NCI-H1105 (cell line): ENCODE measurements at places on chromosomes 2 and 18.

DNA sequence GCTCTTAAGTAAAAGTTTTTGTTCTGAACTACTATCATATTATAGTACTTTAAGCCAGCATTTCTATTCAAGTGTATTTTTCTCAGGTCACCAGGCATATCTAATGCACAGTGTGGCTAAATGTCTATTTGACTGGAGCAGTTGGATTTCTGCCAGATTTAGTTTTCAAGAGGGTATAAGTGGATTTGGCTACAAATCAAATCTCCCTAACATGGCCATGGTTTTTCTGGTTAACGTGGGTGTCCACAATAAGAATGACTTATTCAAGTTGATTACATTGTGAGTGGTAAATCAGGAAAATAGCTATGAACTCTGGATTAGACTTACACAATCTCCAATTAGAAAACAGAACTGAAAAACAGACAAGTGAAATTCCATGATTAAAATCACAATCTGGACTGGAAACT is 5.7 kb upstream of the CHN1 start:
- DNase-seq, result peak; percentile 81

DNA sequence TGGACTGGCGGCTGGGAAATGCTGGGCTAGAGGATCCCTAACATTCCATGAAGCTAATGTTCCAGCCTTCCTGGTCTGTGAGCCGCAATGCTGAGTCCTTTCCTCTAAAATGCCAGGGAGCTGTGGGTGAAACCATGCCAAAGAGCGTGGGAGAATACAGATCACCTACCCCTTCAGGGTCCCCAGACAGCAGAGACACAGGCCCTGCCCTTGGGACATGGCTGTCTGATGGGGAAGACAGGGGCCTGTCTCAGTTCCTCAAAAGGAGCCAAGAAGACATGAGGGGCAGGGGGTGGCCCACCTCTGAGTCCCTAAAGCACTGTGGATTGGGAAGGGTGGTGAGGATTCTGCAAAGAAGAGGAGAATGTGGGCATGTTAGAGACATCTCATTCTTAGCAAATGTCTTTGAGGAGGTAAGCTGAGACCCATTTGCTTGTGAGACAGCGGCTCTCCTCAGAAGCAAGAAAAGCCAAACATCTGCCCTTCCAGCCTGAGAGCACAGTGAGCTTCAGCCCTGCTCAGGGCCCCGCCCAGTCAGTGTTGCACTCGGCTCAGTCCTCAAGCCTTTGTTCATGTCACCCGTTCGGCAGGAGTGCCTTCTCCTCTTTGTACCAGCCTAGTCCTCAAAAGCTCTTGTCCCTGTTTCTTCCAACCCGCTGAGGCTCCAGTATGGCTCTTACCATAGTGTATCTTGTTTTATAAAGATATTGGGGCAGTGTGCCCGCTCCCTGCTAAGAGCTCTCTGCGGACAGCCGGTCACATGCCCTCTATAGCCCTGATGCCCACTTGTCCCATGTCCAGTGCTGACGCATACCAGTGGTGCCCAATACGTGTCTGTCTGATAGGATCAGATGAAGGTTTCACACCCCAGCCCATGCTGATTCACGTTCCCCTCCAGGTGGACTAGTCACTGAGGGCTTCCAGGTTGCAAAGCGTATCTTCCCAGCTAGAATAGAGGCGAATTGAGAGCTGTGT is 286.2 kb downstream of the CYP26B1 start:
- DNase-seq, result no peak

DNA sequence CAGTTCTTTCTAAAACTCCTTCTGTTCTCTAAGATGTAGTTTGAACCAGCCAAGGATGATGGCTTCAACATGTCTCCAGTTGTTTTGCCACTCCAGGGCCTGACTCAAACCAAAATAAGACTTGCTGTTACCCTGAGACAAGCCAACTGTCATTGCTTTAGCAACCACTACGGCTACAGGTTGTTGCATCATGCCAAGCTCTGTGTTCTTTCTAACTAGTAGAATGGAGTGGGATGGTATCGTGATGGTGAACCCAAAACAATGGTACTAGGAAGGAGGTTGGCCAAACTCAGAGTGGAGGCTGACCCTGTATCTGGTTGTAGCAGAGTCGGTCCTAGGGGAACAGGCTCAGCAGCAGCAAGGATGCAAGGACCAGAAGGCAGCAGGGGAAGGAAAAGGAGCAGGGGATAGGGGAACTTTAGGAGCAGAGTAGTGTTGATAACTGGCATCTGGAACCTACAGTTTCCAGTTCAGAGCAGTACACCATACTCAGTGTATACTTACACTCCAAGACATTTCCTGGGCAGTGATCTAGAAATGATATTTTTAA is 51.6 kb downstream of the PDK1 start:
- DNase-seq, result no peak

DNA sequence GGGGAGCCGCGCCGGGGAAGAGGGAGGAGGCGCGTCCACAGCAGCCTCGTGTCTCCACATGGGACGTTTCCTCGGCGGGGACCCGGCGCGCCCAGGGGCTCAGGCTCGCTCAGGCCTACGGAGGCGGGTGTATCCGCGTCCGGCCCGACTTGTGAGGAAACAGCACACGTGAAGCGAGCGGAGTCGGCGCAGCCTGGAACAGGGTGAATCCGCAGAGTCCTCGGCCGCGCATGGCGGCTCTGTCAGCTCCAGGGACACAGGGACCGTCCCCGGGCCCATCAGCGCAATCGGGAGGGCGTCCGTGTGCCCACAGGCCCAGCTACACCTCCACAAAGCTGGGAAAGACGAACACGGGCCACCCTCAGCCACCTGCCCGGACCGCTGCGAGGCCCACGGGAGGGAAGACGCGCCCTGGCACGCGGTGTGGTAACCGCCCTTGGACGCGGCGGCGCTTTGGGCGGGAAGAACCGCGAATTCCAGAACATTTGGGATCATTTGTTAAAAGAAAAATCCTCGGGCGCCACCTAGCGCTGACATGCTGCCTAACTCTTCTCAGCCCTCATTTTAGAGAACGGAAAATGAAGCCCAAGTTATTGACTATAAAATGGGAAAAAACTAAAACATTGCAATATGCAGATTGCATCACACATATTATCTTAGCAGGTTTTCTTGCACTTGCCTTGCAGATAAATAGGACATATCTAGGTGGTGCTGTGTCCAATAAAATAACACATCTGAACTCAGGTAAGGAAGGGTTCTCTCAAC is 40.4 kb downstream of the TMEM18 start:
- DNase-seq, result no peak

GRCh38 chr2:18762667-18763066 is 173.3 kb upstream of the NT5C1B start:
- DNase-seq, result no peak

GRCh38 chr2:158600155-158600802 is 143.5 kb downstream of the PKP4 start:
- no peak for DNase-seq
